Brain pericyte (primary cell): ENCODE measurements at places on chromosomes 1 and 21.

- no peak for DNase-seq
Measured at GRCh38 chr1:40917995-40918711, 56.0 kb upstream of the CITED4 start.

GRCh38 chr1:11342621-11343032 lies 69.6 kb downstream of the UBIAD1 start:
- no peak for DNase-seq

- DNase-seq, result no peak
Measured at GRCh38 chr1:157286646-157287420, 148.6 kb upstream of the ETV3 start.

GRCh38 chr1:227929751-227930472 lies 17.8 kb downstream of the WNT9A start:
- no peak for DNase-seq

DNA sequence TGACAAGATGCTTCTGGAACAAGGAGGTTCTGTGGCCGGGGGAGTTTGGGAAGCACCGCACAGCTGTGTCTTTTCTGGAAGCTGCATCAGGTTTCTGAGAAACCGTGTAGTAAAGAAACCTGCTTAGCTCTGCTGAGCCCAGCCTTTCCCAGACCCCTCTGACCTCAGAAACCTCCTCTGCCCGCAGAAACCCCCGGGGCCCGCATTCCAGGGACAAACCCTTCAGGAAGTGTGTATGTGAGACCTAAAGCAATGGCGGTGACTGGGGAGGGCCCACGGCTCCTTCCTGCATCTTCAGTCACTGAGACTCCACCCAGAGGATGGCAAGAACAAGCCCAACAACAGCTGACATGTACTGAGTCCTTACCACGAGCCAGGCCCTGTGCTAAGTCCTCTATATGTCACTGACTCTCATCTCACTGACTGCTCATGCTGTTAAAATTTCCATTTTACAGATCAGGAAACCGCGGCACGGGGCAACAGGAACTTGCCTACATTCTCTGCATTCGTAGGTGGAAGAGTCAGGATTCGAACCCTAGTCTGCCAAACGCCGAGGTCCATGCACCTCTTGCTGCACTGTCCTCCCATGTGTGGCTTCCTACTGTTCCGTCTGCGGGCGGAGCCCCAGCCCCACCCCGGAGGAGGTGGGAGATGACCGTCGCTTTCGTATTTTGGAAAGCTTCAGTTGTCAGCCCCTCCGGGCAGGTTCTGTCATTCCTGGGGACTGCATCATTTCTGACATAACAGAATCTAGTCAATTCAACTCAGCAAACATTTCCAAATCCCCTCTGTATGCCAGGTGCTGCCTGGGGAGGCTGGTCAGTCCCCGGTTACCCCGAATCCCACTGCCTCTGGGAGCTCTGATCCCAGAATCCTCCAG lies 73.3 kb upstream of the KLHDC7A start:
- DNase-seq, result no peak
